NCI-H1694 treated with DMSO at 0.1 percent for 48 hours (cell line): ENCODE measurements at places on chromosomes 12 and 14.

DNA sequence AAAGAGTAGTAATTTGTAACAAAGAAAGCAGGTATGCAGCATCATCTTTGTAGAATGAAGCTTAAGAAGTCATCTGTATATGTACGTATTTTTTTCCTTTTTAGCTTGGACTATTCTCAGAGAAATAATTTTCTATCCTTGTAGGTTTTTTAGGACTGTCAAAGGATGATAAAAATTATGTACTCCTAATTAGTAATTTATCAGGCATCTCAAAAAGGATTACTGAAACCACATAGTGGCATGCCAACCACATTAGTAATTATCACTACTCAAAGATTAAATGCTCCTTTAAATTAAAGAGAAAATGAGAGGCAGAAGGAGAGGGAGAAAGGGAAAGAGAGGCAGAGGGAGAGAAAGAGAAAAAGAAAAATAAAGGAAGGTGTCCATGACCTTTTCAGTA lies 17.3 kb downstream of the TTC8 start:
- no peak for DNase-seq

DNA sequence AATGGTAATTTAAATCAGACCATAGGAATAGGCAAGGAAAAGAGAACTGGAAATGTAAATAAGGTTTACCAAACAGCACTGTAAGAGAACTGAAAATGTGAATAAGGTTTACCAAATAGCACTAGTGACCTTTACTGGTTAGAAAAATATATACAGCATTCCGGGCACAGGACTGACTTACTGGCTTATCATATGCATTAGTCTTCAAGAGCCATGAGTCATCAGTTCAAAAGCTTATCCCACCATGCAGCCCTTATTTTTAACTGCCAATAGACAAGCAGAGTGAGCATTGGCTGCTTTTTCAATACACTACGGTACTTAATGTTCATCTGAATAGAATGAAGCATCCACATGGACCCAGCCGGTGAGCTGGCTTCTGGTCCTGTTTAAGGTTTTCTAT lies 13.0 kb upstream of the NELL2 start:
- no peak for DNase-seq

GRCh38 chr14:24162093-24162492 lies 1.0 kb downstream of the IRF9 start:
- DNase-seq = no peak

DNA sequence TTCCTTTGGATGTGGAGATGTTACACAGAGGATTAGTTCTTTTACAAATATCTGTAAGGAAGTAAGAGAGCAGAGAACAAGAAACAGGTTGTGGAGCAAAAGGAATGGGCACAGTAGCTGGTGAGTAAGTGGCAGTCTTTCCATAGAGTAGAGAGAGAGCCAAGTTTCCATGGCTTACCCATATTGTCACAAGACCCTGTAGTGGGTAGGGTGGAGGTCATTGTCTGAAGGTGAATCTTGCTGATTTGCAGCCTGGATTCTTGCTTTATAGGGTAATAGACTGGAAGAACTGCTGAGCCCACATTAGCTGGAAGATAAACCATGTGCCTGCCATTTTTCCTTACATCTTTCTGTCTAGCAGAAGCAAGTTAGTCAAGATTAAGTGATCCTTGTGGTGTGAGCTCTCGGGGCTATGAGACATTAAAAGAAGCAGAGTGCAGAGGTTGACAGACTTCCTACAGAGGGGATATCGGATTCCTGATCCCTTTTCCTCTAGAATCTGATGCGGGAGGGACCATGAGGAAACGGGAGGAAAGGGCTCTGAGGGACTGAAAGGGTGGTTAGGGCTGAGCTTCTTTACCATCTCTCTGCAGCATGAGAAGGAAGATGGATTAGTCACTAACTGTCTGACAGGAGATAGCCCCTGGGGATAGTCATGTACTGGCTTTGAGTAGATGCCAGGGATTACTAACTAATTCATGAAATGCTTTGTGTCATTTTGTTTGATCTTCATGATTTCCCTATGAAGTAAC lies 44.0 kb upstream of the LRTM2 start:
- DNase-seq = no peak

DNA sequence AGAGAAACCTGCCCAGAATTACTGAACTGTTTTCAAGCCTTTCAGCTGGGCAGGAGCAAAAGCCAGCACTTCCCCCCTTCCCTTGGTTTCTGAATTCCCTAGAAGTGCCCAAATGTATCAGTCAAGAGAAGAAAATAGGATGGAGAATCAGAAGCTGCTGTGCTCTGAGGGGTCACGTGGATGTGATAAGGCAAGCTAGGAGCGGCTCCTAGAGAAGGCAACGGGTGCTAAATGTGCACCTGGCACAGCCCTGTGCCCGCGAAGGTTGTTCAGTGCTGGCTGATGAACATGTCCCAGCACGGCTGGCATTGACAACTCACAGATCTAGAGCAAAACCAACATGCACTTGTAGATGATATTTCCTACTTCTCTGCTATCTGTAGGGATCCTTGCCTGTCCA lies 8.3 kb downstream of the EMG1 start:
- no peak for DNase-seq

DNA sequence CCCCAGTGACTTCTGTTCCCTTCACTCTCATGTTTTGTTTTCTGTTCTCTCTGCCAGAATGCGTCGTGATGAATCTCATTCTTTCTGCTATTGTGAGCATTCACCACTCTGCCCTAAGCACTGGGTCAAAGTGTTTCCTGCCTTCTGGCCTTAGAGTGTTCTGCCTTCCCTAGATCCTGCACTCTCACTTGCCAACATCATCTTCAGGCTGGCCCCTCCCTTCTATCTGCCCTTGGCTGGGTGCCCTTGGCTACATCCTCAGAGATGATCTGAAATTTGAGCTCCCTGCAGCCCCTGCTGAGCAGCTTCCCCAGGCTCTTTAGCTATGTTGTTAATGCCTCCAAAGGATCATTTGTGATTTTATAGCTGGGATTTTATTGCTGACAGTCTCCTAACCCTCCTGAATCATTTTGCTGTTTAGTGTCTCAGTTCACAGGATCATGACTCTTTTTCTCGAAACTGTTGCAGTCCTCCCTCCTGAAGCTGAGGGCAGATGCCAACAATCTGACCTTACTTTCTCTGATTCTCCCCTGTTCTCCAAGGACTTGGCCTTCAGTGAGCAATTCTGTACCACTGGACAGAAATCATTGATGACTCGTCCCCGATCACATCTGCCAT lies 4.5 kb downstream of the DHRS2 start:
- DNase-seq = no peak

DNA sequence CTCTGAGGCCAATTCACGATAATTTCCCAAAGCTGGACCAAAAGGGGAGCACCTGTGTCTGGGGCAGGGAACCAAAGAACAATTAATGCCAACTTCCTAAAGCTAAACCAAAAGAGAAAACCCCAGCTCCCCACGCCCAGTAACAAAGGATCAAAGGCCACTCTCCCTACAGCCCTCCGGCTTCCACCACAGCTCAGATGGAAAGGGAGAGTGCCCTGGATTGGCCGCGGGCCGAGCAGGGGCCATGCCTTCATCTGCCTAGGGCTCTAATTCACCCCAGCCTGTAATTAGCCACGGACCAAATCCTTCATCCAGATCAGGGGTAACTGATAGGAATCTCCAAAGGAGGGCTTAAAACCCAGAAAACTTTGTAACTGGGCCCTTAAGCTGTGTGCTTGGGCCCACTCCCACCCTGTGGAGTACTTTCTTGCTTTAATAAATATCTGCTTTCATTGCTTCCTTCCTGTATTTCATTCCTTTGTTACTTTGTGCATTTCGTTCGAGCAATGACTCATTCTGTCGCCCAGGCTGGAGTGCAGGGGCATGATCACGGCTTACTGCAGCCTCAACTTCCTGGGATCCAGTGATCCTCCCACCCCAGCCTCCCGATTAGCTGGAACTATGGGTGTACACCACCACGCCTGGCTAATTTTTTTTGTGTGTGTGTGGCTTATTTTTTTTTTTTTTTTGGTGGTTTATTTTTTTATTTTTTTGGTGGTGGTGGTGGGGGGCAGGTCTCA lies 65.5 kb upstream of the PPP4R3A start:
- DNase-seq = no peak

DNA sequence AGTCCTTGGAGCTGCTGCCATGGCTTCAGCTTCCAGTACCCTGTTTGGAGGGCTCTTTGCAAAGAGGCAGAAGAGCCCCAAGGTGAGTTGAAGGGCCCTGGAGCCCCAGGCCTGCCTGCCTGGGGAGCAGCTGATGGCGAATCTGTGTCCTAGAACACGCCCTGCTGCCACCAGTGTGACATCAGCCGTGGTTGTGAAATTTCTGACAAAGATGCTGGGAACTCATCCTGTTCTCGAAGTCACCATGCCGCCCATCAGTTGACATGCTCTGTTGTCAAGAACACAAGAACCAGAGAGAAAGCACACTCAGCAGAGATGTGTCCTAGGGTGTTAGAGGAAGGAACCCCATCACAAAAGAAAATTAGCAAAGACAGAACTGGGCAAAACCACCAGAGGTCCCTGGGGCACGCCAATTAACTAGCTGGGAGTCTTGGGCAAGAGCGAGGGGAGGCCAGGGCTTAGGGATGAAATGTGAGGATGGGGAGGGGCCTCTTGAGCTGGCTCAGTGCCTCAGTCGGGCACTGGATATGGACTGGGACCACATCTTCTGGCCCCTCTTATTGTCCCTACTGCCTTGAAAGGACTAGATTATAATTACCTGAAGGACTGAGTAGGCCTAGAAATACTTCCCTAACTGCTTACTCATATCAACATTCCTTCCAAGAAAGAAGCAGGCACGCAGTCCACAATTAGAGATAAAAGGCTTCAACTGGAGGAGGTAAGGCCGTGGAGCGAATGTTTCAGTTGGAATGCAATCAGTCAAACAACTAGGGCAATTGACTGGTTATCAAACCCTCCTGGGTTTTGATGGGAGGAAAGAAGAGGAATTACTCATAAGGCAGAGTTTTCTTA lies 163.1 kb downstream of the CACNA1C start:
- DNase-seq = no peak

DNA sequence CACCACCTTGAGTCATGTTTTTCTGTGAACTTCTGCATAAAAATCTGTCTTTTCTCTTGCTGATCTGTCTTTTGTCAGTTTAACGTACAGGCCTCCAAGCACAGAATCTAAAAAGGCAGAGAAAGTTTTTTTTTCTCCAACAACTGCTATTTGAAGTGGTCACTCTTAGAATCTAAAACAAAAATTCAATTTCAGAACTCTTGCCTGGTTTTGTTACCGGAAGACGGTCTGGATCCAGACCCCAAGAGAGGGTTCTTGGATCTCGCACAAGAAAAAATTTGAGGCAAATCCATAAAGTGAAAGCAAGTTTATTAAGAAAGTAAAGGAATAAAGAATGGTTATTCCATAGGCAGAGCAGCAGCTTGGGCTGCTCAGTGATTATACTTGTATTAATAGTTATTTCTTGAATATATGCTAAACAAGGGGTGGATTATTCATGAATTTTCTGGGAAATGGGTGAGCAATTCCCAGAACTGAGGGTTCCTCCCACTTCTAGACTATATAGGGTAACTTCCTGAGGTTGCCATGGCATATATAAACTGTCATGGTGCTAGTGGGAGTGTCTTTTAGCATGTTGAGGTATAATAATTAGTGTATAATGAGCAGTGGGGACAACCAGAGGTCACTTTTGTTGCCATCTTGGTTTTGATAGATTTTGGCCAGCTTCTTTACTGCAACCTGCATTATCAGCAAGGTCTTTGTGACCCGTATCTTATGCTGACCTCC lies 150.0 kb upstream of the PLEKHA5 start:
- DNase-seq = no peak

DNA sequence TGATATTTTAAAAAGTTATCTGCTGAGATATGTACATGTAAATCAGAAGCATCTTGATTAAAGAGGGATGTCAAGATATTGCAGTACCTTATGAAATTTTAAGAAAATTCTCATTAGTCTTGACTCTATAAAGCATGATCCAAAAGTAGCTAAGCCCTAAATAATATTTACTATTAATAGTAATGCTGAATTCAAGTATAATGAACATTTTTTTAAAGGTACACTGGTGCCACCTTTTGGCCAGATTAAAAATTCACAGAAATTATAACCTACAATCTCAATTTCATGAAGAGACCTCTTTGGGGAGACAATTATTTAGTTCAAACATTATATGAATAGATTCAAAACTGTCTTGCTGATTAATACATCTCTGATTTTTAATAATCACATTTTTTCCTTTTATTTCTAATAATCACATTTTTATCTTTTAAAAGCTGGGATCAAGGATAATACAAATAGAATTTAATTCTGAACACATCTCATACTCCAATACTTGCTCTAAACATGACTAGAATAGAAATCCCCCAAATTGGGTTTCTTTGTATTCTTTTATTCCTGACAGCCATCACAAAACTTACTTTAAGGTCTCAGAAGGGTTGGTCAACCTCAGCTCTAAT lies 13.4 kb downstream of the AKAP5 start:
- peak; percentile 70 for DNase-seq

DNA sequence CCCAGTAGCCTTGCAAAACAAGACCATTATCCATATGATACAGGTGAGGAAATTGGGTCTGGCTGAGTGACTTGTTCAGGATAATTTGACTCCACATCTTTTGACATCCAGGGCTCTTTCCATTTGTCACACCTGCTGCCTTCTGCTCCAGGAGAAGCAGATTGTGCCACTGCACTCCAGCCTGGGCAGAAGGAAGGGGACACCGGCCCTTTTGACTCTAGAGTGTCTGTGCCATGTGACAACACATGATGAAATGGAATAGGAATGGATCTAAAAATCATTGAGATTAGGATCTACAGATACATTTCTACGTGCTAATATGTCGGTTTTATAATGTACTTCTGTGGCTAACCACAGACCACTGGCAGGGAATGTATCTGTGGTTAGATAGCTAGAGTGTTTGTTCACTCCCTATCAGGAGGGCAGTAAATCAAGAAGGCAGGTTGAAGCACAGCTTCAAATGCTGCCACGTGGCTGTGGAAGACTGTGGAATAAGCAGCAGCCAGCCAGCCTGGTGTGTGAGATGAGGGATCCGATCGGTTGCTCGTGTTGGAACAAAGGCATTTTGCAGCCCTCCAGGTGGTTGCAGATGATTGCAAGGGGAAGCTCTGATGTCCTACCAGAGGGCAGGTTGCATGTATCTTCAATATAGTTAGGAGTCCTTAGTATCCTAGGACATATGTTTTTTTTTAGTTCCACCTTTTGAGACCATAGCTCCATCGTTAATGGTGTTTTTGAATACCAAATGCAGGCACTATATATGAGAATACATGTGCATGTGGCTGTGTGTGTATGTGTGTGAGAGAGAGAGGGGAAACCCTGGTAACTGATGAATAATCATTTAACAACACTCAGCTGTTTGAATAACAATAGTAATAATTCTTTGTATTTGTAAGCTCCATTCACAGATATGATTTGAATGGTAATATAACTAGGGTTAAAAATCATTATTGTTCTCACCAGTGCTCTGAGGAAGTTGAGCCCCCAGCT lies 28.6 kb downstream of the EML1 start:
- DNase-seq = no peak

DNA sequence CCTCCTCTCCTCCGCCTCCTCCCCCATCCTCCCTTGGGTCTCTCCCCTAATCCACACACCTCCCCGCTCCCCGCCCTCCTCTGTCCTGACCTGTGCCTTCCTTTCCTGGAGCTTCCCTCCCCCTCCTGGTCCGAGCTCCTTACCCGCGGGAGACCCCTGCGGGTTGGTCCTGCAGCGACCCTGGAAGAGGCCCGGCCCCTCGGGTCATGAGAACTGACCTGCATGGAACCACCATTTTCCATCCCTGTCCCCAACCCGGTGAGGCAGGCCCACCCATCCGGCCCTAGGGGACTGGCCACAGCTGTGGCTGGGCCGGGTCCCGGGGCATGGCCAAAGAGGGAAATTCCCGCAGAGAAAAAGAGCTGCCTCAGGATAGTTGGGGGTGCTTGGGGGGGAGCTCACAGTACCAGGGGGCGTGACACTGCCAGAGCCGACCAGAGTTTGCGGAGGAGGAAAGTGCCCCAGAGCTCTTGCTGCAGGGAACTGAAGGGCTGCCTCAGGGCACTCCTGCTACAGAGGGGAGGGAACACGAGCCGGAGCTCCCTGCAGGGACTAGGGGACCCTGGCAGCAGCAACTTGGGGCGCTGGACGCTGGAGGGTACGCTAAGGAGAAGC lies 613 bp downstream of the ARHGEF40 start:
- no peak for DNase-seq
